ENCODE measurements at places on chromosomes 3 and 15. TPM values are rescaled to one million over a fixed set of nuclear protein-coding genes. Genes with fewer than 3 reads are reported as not detected.

DNA sequence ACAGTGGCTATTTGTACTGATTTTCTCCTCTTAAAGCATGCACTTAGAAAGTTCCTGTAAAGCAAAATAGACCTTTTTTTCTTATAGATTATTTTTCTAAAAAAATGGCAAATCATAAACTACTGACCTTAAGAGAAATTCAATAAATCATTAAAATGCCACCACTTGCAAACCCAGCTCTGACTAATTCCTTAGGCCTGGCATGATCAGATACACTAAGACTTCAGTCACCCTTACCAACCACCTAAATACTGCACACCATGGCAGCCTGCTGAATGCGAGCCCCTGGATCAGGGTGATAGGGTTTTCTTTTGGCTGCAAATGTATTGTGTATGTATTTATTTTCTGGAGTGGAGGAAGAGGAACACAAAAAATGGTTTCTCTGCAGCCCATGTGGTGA is 370.6 kb upstream of the TBL1XR1 start:
- no peak for DNase-seq
- H3K27ac ChIP-seq: no peak overlapping the region
- H3K4me1 ChIP-seq: no peaks in the 10 kb centered on the region
- H3K4me3 ChIP-seq: no peak overlapping the region

DNA sequence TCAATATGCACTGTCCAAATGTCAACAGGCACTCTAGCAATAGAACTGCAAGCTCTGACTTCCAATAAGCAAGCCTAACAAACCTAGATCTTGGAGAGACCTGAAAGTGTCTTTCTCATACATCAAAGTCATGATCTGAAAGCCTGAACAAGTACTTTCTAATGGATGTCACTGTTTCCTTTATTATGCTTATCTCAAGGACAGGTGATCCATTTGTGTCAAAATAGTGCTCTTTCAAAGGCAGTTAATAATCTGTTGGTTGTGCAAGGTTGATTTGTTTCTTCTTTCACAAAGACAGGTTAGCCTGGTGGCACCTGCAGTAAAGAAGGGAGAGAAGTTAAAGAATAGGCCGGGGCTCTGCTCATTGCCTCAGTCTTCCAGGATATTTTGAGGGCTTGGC is 146.8 kb downstream of the EPHB1 start:
- no peak for DNase-seq
- no peaks in the 10 kb centered on the region for H3K27me3 ChIP-seq
- H3K4me1 ChIP-seq: no peaks in the 10 kb centered on the region
- no peaks in the 10 kb centered on the region for H3K36me3 ChIP-seq
- H3K27ac ChIP-seq: no peak overlapping the region
- no peak overlapping the region for H3K4me3 ChIP-seq

Gene CKMT1A
- 2.6 TPM for total RNA-seq

Gene NTRK3
- 5.2 TPM for total RNA-seq

Gene FSD2
- not detected for total RNA-seq

DNA sequence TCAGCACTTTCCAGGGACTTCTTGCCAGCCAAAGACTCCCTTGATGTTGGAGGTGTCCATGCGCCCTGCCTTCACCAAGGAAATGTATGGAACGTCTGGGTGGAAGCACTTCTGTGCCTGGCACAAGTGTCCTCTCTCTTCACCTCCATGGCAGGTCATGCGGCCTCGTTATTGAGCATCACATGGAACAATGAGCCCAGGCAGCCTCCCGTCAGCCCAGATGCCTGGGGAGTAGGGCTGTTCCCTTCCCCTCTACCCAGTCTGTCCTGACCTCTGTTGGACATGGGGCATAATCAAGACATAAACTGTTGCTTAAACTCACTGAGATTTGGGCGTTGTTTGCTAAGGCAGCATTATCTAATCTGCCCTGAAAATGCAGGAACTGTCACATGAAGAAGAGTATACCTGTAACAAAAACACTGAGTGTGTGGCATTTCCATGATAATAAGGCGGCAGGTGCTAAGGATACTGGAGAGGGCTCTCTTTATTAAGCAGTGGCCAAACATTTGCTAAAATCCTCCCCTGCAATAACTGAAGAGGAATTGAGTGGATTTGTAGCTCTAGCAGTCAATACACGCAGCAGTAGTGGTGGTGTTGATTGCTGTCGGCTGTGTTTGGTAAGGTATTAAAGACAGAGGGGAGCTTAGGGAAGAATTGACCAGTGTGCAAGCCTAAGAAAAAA is 338.2 kb upstream of the ATP10A start:
- no peak for DNase-seq
- no peak overlapping the region for H3K27ac ChIP-seq
- H3K36me3 ChIP-seq: no peaks in the 10 kb centered on the region
- H3K4me3 ChIP-seq: no peak overlapping the region
- no peaks in the 10 kb centered on the region for H3K4me1 ChIP-seq
- no peaks in the 10 kb centered on the region for H3K27me3 ChIP-seq

GRCh38 chr15:91307601-91308000 is 207.5 kb downstream of the SV2B start:
- H3K27ac ChIP-seq: no peak overlapping the region
- H3K4me3 ChIP-seq: no peak overlapping the region
- H3K27me3 ChIP-seq: no peaks in the 10 kb centered on the region
- H3K4me1 ChIP-seq: peaks cover 5% of the 10 kb centered on the region
- H3K36me3 ChIP-seq: no peaks in the 10 kb centered on the region

Gene AADACL2
- not detected for total RNA-seq

DNA sequence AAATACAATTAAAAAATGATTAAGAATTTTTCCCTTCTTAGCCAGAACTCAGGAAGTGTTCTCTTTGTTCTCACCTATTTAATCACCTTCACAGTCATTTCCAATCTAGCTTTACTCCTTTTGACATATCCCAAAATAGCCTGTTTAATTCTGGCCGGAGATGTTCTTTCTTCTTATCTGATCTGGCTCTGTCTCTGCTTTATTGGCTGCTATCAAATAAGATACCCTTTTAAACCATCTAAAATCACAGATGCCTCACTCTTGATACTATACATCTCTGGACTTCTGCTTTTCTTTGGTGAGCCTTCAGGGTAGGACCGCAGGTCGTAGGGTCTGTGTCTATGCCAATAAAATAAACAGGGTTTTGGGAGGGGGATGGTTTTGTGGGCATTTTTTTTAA is 319.2 kb upstream of the SEMA6D start:
- no peaks in the 10 kb centered on the region for H3K36me3 ChIP-seq
- H3K4me3 ChIP-seq: no peak overlapping the region
- H3K27ac ChIP-seq: no peak overlapping the region
- no peak for DNase-seq

GRCh38 chr15:65393557-65393956 is 15.8 kb upstream of the IGDCC3 start:
- no peaks in the 10 kb centered on the region for H3K4me1 ChIP-seq
- no peaks in the 10 kb centered on the region for H3K27me3 ChIP-seq
- no peak for DNase-seq
- H3K4me3 ChIP-seq: no peak overlapping the region
- H3K27ac ChIP-seq: no peak overlapping the region
- H3K36me3 ChIP-seq: no peaks in the 10 kb centered on the region

GRCh38 chr15:42691308-42691707 is 45.6 kb downstream of the CDAN1 start:
- H3K4me1 ChIP-seq: no peaks in the 10 kb centered on the region
- H3K36me3 ChIP-seq: no peaks in the 10 kb centered on the region
- no peaks in the 10 kb centered on the region for H3K27me3 ChIP-seq
- DNase-seq: no peak
- H3K4me3 ChIP-seq: no peak overlapping the region
- no peak overlapping the region for H3K27ac ChIP-seq

GRCh38 chr15:40823572-40824343 is 4.8 kb downstream of the PPP1R14D start:
- no peak for DNase-seq
- H3K4me3 ChIP-seq: no peak overlapping the region
- no peaks in the 10 kb centered on the region for H3K27me3 ChIP-seq

DNA sequence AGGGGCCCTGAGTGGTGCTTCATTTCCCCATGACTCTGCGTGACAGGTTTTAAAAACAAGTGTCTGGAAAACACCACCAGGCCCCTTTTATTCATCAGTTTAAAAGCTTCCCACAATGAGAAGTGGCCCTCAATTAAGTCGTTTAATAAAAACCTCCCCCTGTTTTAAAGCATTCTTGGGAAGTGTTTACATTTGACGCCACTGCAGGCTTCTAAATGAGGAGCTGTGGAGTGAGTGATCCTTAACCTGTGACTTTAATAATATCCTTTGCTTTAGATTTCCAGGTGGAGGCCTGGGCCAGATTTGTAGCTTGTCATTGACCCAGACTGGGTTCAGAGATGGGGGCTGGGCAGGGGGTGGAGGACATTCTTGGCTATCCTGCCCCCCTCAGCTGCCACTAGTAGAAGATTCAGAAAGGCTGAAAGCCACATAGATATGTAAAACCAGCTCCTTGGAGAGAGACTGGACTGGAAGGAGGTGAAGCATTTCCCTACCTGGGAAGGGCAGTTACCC is 11.3 kb downstream of the CGNL1 start:
- H3K4me3 ChIP-seq: no peak overlapping the region
- H3K4me1 ChIP-seq: peaks cover 73% of the 10 kb centered on the region
- H3K36me3 ChIP-seq: no peaks in the 10 kb centered on the region
- H3K27me3 ChIP-seq: no peaks in the 10 kb centered on the region
- H3K27ac ChIP-seq: no peak overlapping the region

- H3K27me3 ChIP-seq: no peaks in the 10 kb centered on the region
- no peak for DNase-seq
- no peak overlapping the region for H3K27ac ChIP-seq
- no peaks in the 10 kb centered on the region for H3K4me1 ChIP-seq
- no peak overlapping the region for H3K4me3 ChIP-seq
Measured at GRCh38 chr3:16033889-16034687, 140.4 kb upstream of the GALNT15 start.

Gene MAP1A
- 4.0 TPM for total RNA-seq

- no peaks in the 10 kb centered on the region for H3K4me1 ChIP-seq
- H3K4me3 ChIP-seq: no peak overlapping the region
- no peaks in the 10 kb centered on the region for H3K36me3 ChIP-seq
- no peak overlapping the region for H3K27ac ChIP-seq
- no peak for DNase-seq
- H3K27me3 ChIP-seq: no peaks in the 10 kb centered on the region
Measured at GRCh38 chr3:127688022-127688415, 15.3 kb downstream of the ABTB1 start.

Gene CGGBP1
- 38.6 TPM for total RNA-seq
